ENCODE measurements at places on chromosomes 2 and 18.

GRCh38 chr2:98448441-98449145, 3.9 kb downstream of the INPP4A start:
- no peak for DNase-seq

GRCh38 chr18:58525517-58525916, 103.4 kb downstream of the ALPK2 start:
- DNase-seq = no peak

DNA sequence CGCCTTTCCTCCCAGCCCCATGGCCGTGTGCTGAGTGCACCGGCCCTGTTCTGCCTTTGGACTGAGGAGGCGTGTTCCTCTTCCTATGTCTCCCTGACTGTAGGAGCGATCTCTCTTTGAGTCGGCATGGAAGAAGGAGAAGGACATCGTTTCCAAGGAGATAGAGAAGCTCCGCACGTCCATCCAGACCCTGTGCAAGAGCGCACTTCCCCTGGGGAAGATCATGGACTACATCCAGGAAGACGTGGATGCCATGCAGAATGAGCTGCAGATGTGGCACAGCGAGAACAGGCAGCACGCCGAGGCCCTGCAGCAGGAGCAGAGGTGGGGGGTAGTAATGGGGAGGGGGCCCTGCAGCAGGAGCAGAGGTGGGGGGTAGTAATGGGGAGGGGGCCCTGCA, 29.4 kb upstream of the ASB1 start:
- DNase-seq = no peak

- no peak for DNase-seq
These were observed 12.0 kb downstream of the STK17B start for GRCh38 chr2:196159221-196159892.

DNA sequence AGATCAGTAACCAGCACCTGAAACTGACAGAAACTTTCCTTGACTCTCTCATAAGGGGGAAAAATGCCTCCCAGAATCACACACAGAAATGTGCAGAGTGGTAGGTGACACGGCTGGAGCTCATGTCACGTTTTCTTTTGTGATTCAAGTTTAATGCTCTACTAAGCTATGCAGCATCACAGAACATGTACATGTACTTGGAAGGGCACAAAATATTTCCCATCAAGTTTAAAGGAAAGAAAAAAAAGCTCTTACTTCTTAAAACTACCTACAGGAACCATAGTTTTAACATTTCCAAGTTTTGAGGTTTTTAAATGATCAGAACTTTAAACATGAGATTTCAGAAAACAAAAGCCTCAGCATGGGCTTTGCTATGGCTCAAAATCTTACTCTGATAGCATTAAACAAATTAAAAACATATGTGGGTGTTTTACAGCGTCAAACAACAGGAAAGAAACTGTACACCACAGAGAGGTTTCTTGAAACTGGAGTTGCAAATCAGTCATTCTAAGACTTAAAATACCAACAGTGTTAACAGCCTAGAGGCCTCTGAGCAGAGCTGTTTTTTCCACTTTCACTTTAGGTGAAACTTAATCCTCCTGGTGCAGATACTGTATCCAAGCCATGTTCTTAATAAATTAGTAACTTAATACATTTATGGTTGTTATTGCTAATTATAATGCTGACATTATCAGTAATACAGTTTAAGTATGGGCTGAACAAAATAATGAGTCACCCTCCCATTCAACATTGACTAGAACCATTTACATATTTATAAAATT, 30.1 kb downstream of the MBP start:
- no peak for DNase-seq

DNA sequence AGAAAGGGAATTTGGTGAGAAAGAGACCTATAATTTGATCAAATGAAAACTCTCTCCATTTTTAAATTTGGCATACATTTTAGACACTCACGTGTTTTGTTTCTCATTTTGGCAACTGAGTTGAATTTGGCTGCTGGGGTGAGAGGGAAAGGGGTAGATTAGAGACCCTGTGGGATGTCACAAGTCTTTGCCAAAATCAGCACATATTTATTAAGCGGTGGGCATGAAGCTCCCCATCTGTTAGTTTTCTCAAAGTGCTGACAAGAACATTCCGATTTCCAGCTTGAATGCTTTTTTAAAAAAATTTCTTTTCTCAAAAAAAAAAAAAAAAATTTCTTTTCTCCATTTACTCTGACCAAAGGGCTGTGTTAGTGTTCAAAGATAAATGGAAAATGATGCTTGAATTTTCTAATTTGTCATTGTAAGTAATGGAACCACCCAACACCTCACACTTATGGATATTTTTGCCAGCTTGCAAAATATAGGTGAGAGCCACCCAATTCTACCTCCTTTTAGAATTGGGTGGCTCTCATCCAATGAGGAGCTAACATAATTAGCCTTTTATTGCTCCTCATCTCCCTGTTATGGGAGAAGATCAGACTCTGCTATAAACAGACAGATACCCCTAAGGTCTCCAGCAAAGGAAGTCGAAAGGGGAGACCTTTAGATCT, 222.9 kb upstream of the FN1 start:
- DNase-seq = no peak

DNA sequence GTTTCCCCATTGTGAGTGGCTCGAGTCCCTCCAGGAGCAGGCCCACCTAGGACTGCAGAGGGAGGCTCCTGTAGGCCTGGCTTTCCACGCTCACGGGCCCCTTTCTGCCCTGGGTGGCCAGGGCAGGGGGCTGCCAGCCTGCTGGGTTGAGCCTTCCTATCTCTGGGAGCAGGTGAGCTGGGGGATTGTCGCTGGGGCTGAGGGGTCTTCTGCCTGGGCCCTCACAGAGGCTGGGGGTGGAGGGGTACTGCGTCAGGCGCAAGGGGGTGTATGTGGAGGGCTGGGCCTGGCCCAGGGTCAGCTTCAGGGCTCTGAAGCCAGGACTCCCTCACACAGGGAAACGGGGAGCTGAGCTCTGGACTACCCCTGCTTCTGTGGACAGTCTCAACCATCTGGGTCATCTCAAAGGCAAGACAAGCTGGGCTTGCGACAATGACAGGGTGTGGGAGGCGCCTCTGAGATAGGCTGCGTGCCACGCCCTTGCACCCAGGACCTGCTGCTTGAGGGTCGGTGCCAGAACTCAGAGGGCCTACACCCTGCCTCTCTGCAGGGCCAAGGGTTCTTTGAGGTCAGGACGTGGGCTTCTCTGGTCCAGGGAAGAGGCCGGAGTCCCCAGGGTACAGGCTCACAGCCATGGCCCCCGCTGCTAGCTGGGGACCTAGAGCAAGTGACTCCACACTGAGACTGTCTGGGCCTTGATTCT, 206.1 kb downstream of the TWIST2 start:
- no peak for DNase-seq

DNA sequence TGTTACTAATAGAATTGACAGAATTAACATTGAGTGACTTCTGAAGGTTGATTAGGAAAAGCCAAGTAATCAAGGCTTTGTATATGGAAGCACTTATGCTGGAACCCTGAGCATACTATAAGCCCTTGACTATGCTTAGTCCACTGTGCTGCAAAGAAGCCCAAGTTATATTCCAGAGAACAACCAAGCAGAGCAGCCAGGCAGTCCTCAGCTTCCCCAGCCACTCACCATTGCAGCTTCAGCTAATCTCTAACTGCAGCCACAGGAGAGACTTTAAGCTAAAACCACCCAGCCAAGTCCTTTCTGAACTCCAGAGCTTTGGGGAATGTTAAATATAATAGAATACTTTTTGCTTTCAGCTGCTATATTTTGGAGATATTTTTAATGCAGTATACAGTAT, 164.4 kb upstream of the VWC2L start:
- no peak for DNase-seq

DNA sequence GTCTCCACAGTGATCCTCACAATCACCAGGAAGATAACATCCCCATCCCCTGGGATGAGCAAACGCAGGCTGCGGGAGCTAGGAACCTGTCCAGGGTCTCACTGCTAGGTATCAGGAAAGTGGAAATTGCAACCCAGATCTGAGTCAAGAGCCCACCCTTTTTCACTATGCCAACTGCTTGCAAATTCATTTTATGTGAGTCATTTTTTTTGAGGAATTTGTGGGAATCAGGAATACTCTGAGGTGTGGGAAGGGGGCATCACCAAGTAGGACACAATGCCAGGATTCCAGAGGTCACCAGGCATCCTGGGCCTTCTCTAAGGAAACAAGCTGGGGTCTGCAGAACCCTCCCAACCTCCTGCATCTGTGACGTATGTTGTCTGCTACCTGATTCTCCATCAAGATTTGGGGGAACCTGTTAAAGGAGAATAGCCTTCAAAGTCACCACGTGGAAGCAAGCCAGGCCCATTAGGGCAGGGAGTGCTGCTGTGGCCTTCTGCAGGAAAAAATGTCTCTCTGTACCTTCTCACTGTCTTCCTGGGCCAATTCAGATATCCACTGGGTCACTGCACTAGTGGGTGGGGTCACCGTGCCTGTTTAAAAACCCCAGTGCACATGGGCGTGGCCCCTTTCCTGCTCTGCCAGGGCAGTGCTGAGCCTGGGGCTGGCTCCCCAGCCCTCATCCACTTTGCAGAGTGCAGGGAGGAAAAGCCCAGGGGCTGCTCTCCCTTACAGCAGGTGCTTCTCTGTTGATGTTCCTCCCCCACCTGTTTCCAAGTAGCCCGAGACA, 50.2 kb downstream of the MCFD2 start:
- no peak for DNase-seq

GRCh38 chr2:224360801-224361251, 41.1 kb downstream of the FAM124B start:
- no peak for DNase-seq

- no peak for DNase-seq
These were observed 72.1 kb downstream of the EDAR start for GRCh38 chr2:108916796-108917421.

DNA sequence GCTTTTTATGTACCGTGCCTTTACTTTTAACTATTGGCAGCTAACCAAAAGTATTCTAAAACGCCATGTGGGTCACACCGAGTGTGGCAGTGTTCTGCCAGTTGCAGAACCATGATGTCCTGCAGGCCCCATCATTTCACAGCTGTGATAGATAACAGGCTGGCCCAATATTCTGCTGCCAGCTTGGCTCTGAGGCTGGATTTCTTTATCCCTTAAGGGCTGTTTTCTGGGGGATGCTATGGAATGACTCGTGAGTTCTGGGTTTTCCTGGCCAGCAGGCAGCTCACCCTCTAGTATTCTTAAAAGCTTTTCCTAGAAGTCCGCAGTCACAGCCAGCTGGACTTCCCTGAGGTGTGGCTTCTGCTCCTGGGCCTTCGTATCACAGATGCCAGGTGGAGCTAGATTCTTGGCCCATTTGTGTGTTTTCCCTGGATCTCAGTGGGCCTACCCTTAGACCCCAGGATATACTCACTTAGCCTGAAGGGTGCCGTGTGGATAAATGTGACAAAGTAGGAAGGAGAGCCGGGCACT, 41.0 kb downstream of the FHOD3 start:
- no peak for DNase-seq

- DNase-seq = no peak
These were observed 193.5 kb downstream of the PPP1R1C start for GRCh38 chr2:182179176-182179575.

GRCh38 chr2:166180951-166181812, 53.4 kb upstream of the SCN1A start:
- no peak for DNase-seq
